ENCODE measurements at places on chromosomes 11 and 22.

DNA sequence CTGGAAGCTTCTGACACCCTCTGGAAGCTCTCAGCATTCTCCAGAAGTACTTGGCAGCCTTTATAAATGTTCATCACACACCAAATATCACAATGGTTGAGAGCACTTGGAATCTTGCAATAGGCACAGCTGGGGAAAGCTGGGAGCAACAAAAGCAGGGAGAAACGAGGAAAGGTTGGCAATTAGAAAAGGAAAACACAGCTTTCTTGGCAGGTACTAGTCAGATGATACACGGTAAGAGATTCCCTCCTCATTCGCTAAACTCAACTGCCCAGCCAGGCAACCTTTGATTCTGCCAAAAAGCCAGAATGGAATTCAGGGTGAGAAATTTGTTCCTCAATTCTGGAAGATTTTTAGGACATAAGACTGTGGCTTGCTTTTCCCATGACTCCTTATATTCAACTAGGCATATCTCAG is 576.9 kb upstream of the ANO5 start:
- DNase-seq = no peak

- peak; percentile 97 for DNase-seq
Measured at GRCh38 chr11:122179961-122180834, 64.2 kb upstream of the BLID start.

GRCh38 chr11:122677256-122677655 is 21.7 kb downstream of the UBASH3B start:
- no peak for DNase-seq

GRCh38 chr11:35236667-35237003 is 97.7 kb downstream of the CD44 start:
- no peak for DNase-seq

DNA sequence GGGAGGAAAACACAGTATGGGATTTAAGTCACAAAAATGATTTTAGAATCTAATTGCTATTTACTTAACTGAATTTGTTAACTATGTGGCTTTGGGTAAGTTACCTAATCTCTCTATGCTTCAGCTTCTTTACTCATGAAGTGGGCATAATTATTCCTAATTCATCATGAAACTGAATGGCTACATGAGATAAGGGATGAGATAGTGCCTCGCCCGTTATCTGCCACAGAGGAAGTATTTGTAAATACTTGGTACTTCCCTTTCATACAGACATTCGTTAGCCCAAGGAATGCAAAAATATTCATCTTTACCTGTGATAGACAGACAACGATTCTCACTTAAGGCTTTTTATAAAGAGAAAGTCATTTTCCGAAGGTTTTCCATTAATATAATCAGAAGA is 221.2 kb upstream of the BLID start:
- DNase-seq = no peak

DNA sequence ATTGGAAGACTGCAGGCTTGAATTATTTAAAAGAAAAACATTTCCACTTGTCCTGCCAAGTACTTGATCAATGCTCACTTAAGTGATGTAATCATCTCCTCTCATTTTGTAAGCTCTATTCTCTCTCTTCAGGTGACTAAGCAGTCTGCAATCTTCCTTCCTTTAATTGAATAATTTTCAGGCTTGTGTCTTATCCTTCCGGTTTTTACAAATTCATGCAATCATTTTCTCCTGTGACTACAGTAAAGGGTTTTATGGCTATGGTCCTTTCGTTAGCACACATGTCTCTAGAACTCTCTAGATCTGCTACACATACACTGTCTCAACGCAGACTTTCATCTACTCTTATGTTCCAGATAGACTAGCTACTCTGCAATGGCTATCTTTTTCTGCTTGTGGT is 12.6 kb upstream of the UPB1 start:
- DNase-seq = peak; percentile 65

DNA sequence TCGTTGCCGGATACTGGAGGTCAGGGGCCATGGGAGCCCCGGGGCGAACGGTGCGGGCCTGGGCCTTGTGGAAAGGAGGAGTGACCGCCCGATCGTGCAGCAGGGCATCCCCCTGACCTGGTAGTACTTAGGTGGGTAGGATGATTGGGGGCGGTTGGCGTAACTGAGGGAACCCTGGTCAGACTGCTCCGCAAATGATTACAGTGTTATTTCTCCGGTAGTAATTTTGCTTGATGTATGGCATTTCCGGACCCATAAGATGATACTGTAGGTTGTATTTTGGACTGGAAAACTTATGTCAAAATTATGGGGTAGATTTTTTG is 762 bp downstream of the MTMR3 start:
- DNase-seq = no peak

- DNase-seq = no peak
Measured at GRCh38 chr11:56659755-56660154, 3.7 kb upstream of the OR5AR1 start.

DNA sequence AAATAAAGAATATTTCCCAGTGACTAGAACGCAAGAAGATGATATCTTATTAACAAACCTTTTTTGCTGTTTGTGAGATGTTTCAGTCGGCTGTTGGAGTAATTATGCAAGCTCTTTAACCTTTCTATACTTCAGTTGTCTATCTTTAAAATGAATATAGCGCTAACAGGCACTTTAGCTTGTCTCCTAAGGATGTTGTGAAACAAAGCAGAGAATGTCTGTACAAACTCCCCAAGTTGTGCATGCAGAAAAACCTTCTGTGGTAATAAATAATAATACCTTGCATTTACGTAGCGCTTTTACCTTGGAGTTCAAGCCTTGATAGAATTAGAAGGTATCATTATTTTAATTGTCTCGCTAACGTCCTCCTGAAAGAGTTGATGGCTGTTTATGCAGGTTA is 1.9 kb upstream of the KDM2A start:
- no peak for DNase-seq

DNA sequence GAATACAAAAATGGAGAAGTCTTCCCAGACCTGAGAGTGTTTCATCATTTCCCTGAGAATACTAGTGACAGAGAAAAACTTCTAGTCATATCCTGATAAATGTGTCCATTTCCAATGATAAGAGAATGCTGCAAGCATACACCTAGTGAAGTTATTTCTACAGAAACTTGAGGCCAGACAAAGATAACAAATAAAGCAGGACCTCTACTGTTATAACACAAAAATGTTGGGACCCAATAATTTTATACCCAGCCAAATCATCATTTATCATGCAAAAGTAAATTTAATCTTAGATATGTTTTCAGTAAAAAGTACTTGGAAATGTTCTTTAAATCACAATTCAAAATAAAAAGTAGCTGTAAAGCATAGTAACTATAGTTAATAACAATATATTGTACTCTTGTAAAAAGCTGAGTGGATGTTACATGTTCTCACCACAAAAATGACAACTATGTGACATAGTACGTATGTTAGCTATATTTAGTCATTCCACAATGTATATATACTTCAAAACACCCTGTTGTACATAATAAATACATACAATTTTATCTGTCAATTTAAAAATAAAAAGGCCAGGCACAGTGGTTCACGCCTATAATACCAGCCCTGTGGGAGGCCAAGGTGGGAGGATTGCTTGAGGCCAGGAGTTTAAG is 12.6 kb downstream of the RRAS2 start:
- no peak for DNase-seq

GRCh38 chr11:24093375-24093774 is 403.5 kb upstream of the LUZP2 start:
- DNase-seq = no peak

GRCh38 chr11:60175860-60176275 is 7.0 kb downstream of the MS4A6A start:
- no peak for DNase-seq

DNA sequence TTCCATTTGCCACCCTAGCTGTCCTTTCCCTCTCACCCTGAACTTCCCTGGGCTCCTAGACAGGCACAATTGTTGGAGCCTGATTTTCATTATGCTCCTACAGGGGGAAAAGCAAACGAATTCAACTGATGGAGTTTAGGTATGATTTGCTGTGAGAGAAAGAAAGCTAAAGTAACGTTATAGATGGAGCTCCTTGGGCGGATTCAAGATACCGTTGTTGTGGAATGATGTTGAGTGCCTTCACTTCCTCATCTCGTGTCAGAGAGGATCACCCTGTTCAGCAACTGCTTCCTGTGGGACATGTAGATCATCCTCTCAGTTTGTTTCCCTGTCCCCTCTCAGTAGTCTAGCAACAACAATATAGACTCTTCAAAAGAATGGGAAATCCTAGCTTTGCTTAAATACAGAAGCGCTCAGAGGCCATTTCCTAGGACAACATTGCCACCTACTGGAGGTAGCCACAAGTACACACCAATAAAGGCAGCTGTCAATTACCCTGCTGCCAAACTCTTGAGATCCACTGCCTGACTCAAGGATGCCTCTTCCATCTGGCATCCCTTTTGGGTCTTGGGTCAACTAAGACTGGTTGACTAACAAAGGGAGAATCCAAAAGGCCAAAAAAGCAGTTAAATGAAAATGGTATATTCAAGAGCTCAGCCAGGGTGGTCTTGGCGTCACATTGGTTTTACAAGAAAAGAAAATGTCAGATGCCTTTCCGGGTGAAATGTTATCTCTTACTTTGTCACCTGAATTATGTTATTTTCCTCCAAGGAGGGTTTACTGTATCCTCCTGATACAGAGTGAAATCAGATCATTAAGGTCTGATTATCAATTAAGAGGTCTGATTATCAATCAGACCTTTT is 13.5 kb upstream of the DTX4 start:
- peak; percentile 53 for DNase-seq

DNA sequence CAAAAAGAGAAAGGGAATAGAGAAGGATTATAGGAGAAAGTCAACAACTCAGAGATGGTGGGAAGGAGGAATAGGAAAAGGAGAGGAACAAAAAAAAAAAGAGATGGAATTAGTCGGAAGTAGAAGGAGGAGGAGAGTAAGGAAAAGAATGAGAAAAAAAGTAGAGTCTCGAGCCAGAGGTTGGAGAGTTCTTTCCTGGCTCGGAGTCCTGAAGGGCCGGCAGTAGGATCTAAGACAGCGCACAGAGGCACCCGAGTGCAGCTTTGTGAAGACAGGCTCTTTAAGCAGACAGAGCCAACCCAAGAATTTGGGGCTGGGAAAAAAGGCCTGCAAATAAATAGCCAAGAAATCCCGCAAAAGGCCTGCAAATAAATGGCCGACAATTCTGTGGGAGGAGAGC is 170.4 kb upstream of the CCDC90B start:
- DNase-seq = no peak

DNA sequence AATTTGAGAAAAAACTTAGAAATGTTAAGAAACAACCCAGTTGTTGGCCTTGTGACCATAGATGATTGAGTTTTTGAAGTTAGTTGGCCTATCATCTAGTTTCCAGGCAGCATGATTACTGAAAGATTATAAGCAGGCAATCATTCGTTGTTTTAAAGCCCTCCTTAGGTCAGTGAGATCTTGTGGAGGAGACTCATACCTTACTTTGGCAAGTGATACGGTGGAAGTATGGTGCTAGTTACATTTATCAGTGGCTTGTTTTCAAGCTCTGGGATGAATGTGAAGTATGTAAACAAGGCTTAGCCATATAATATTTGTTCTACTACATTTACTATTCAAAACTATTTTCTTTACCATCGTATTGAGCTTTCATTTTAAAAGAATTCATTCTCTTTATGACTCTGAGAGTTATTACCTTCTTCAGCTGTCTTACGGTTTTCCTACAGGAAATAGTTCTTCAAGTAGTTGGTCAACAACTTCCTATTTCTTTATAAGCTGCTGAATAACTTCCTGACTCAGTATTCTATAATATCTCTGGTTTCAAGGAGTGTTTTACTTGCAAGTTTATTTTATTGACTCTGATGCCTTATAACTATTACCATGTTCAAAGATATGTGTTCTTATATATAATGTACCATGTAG is 7.3 kb downstream of the YAP1 start:
- DNase-seq = peak; percentile 70

GRCh38 chr11:60971520-60971919 is at the start of gene CD6:
CD6 (plus strand) TSS chr11:60971680; CDS start chr11:60971866, 186 bp downstream.
- no peak for DNase-seq

- DNase-seq = no peak
Measured at GRCh38 chr11:13962562-13963168, at the start of gene SPON1. SPON1 (plus strand) TSS chr11:13962723; CDS start chr11:13962905, 182 bp downstream.

GRCh38 chr11:132444911-132445310 is 1074.5 kb downstream of the NTM start:
- no peak for DNase-seq

DNA sequence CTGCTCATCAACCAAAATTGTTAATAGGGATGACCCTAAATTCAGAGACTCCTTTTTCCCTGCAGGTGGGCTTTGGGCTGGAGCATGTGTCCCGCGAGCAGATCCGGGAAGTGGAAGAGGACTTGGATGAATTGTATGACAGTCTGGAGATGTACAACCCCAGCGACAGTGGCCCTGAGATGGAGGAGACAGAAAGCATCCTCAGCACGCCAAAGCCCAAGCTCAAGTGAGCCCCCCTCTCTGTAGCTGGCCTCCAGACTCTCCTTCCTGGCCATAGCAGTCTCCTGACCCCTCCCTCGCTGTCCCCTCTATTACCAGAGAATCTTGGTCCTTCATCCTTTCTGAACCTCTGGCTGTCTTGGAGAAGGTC is 47.9 kb upstream of the RAB1B start:
- DNase-seq = no peak

- DNase-seq = no peak
Measured at GRCh38 chr22:24498824-24499223, 3.7 kb downstream of the UPB1 start.

- DNase-seq = no peak
Measured at GRCh38 chr11:92399705-92400104, 175.1 kb downstream of the FAT3 start.

DNA sequence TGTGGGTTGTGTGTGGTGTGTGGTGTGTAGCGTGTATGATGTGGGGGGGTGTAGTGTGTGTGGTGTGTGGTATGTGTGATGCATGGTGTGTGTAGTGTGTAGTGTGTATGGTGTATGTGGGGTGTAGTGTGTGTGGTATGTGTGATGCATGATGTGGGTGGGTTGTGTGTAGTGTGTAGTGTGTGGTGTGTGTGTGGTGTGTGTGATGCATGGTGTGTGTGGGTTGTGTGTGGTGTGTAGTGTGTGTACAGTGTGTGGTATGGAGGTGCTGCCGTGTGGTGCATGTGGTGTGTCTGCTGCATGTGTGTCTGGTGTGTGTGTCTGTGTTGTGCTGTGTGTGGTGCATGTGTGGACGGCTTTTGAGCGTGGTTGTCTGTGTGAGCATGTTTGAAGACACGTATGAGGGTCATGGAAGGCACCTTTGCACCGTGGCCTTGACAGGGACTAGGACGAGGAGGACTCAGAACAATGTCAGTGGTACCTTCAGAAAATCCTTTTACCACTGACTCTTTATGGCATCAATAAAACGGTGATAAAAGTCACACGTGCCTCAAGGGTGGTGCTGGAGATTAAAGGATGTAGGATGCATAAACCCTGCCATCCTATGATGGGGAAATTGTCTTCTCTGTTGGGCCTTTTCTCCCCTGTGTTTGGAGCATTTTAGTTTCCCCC is 328.7 kb upstream of the B3GAT1 start:
- no peak for DNase-seq

GRCh38 chr11:83118814-83119213 is 38.1 kb upstream of the PCF11 start:
- DNase-seq = no peak

- peak; percentile 58 for DNase-seq
Measured at GRCh38 chr11:118845369-118845768, 38.3 kb upstream of the CXCR5 start.

- no peak for DNase-seq
Measured at GRCh38 chr22:49622241-49623105, 205.2 kb downstream of the BRD1 start.

- no peak for DNase-seq
Measured at GRCh38 chr11:87136236-87136635, 98.5 kb downstream of the TMEM135 start.
